Midbrain (tissue), 1 donor: ENCODE measurements at places on chromosomes 16 and 17.

- DNase-seq, result no peak
These were observed 12.8 kb upstream of the CHMP6 start for GRCh38 chr17:80978499-80979497.

DNA sequence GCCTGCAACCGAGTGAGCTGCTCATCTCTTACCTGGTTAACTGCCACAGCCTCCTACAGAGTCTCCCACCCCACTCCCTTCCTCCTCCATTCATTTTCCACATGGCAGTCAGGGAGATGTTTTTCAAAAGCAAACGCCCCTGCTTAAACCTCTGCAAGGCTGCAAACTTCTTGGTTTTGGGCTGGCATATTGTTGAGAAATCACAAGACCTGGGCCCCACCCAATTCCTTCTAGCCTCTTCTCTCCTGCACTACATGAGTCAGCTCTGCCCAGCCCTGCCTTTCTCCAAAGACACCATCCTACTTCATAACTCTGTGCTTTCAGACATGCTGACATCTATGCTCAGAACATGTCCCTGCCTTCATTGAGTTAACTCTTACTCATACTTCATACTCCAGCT, 136.1 kb downstream of the SPACA3 start:
- no peak for DNase-seq

DNA sequence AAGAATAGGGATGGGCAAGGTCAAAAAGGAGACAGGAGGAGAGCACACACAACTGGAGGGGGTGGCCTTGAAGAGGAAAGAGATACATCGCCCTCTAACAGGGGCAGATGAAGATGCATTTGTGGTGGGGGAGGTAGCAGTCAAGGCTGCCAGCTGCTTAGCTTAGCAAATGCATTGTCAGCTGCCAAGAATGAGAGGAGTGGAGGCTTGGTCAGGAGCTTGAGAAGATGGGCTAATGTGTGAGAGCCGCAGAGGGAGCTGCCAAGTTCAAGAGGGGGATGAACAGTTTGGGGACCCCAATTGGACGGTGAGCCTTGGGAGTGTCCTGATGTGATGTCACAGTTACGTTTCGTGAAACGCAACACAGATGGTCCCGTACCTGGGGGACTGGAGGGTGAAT, 28.9 kb upstream of the GNA13 start:
- no peak for DNase-seq

DNA sequence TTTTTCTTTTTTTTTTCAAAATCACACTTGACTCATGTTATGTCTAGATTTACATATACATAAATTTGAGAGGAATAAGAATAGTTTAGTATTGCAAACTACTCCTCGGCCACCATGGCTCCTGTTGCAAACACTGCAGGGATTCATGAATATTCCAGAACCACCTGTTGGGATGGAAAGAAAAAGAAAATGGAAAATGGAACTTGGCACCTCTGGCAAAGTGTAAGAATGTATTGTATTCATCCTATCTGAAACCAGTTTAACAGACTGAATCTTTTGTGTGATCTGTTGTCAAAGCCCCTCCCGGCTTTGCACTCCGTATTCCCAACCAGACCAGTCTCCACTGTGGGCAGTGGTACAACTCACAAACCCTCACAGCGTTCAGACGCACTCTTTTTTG, 124.4 kb downstream of the SPECC1 start:
- DNase-seq, result no peak

DNA sequence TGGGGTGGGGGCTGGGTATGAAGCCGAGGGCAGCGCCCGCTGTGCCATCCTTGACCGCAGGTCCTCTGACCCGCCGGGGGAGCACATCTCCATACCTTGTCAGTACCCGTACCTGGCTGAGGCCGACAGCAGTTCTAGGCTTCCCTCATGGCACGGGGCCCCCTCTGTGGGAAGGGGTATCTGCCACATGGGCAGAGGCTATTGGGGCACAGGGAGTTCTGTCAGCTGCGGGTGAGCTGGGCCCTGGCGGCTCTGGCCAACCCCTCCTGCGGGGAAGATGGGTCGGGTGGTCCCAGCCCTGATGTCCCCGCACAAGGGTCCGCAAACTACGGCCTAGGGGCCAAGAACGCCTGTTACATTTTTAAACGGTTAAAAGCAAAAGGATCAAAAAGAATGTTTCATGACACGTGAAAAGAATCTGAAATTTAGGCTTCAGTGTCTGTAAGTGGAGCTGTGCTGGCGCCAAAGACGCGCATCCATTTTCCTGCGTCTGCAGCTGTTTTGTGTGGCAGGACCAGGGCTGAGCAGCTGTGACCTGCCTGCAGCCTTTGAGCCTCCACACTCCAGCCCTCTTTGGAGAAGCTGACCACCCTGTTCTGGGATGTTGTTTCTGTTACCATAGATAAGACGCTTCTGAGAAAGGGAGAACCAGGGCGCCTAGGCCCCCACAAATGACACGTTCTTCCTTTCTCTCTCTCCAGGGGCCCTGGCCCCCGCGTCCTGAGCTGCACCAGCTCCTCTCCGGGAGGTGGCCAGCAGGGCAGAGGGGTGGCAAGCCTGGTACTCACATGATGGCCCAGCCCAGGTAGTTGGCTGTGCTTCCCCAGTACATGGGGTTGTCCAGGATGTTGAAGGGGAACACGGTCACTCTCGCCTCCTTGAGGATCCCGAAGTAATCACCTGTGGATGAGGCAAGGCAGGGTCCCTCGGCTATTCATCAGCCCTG, 12.7 kb upstream of the RASD1 start:
- DNase-seq, result no peak

DNA sequence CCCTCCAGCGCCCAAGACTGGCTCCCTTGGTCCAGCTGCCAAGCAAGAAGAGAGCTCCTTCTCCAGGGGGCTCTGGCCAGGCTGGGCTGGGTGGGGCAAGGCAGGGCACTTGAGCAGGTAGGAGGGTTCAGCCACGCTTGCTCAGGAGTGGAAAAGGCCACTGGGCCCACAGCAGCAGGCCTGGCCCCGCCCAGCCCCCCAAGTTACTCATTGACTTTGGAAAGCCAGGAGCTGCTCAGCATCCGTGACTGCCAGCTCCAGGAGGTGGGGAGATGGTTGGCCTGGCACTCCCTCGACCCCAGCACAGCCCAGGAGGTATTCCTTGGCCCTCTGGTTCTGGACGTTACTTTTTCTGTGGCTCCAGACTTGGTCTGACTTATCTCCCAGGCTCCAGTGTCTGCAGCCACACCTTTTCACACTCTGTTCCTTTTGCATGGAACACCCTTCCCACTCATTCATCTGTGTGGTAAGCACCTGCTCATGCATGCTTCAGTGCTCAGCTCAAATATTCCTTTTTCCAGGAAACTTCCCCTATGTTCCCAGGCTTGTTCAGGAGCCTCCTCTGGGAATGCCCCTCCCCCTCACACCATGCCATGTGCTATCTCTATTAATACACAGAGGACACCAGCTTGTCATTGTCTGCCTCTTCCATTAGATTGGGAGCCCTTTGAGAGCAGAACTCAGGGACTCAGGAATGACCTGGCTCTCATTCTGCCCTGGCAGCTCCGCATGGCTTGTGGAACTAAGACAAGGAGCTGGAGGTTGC, at the start of gene CDH16:
CDH16 (minus strand) TSS at position 83 of the 766 bp plus-strand sequence. CDS start 820 bp downstream, outside the sequence.
- no peak for DNase-seq

GRCh38 chr16:50717091-50717490, 23.7 kb downstream of the NOD2 start:
- no peak for DNase-seq

GRCh38 chr17:1870592-1870991, 40.8 kb downstream of the RPA1 start:
- DNase-seq, result no peak

DNA sequence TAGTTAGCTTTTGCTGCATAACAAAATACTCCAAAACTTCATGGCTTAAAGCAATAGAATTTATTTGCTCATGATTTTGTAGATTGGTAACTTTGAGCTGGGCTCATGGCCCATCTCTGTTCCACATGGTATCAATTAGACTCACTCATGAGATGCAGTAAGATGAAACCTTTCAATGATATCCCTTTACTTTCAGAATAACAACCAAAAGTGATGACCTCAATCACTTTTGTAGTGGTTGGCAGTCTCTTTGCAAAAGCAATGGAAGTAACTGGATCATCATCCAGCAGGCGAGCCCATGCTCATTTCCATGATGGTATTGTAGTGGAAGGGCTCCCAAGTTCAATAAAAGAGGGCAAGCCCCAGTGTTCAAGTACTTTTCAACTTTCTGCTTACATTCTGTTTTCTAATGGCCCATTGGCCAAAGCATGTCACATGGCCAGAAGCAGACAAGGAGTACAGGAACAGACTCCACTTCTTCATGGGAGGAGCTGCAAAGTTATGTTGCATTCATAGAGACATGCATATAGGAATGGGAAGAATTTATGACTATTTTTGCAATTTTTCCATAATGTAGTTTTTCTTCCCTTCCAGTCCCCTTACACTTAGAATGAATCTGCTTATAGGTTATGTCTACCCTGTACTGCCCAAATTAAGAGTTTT, 41.7 kb downstream of the EFCAB5 start:
- no peak for DNase-seq

GRCh38 chr17:47684535-47685193, 9.3 kb upstream of the TBKBP1 start:
- no peak for DNase-seq

GRCh38 chr16:77062878-77063675, 127.9 kb upstream of the MON1B start:
- no peak for DNase-seq

- DNase-seq, result no peak
These were observed 54.3 kb upstream of the WSB1 start for GRCh38 chr17:27239584-27239983.

- DNase-seq, result no peak
These were observed 3.6 kb downstream of the C17orf58 start for GRCh38 chr17:67992548-67993152.

DNA sequence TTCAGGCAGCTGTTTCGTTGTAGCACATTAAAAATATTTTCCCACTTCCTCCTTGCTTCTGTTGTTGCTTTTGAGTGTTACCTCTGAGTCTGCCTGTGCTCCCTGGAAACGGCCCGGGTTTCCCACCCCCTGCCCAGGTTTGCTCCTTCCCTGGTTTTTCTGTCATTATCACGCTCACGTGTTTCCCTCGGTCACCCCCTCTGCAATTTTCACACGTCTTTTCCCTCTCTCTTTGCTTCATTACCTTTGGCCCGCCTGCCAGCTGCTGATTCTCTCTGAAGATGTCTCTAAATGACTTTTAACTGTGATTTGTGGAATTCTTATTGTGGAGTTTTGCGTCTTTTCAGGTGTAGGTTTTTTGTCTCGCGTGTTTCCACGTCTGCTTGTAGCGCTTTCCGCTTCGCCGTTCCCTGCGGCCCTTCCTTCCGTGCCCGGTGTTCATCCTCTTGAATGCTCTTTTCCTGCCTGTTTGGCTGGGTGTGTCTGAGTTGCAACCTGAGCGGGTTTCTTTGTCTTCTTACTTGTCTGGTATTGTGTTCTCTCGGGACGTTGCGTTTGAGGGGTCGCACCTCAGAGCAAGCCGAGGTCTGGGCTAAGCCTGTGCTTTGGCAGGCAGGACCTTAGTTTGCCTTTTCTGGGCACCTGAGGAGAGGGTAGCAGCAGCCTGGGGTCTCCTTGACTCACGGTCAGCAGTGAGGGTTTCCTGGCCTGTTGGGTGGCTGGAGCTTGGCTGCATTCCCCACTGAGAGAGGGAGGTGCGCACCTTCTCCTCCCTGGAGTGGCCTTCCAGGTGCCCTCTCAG, 96.3 kb upstream of the ZNF750 start:
- no peak for DNase-seq

- no peak for DNase-seq
These were observed at the start of gene GJD3 for GRCh38 chr17:40364121-40364861. Gene GJD3 (minus strand): TSS chr17:40364737. CDS start chr17:40363815, 922 bp downstream.

DNA sequence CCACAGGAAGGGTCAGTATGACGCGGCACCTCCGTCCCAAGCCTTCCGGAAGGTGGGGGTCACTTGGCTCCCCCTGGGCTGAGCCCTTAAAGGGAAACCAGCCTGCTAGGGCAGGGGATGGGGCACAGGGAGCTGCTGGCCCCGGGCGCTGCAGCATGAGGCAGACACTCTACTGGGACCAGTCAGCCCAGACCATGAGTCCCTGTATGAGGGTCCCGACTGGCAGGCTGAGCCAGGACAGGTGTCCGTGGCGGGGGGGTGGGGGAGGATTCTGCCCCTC, 43.4 kb upstream of the ZC3H18 start:
- DNase-seq, result no peak

DNA sequence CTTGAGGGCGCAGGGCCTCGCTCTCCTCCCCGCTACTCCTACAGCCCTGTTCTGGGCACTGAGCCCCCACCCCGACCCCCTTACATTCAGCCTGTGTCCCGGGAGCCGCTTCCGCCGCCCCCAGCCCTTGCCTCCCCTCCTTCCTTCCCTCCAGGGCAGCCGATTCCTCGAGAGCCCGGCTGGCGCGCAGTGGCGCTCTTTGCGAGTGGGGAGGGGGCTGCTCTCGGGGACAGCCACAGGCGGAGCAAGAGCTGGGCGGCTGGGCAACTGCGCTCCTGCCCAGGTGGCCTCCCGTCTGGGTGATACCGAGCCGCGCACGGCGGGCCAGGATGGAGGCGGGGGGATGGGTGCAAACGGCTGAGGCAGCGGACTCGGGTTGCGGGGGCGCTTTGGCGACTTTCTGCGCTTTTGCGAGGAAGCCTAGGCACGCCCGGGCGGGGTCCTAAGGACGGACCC, 1.2 kb downstream of the MMP15 start:
- DNase-seq, result no peak

DNA sequence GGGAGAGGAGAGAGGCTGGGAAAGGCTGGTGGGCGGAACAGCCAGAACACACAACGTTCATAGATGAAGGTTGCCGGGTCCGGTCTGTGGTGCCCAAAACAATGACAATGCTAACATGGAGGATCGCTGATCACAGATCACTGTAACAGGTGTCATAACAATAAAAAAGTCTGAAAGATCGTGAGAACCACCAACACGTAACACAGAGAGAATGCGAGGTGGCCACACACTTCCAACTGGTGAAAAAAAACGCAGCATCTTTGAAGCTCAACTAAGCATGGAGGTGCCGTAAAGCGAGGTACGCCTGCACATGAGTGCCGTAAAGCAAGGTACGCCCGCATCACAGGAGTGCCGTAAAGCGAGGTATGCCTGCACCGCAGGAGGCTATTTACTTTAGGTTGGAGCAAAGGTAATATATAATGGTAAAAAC, 42.3 kb downstream of the ABR start:
- no peak for DNase-seq

- peak; percentile 62 for DNase-seq
These were observed 34.0 kb downstream of the YPEL2 start for GRCh38 chr17:59365383-59365981.

GRCh38 chr16:19517424-19518089, 4.3 kb downstream of the GDE1 start:
- DNase-seq, result no peak

GRCh38 chr16:84323606-84324005, 28.9 kb downstream of the WFDC1 start:
- DNase-seq, result no peak

DNA sequence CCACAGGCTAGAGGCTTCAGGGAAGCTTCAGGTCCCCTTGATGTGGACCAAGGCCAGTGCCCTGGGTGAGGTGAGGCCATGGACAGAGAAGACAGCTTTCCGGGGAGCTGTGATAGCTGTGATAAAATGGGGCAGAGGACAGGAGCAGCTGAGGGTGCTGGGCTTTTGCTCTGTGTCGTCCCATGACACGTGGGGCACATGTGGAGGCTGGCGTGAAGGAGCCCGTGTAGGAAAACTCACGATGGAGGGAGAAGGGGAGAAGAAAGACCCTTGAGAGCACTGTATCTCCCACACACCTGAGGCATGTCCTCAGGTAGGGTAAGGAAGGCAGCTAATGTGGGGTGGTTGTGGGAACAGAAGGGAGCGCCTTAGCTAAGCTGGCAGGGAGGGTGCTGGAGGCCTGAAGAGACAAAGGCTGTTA, 21.3 kb downstream of the B9D1 start:
- no peak for DNase-seq
